ENCODE measurements at places on chromosomes 1 and 21.

- DNase-seq, result no peak
Measured at GRCh38 chr1:58721247-58721820, 21.5 kb upstream of the MYSM1 start.

GRCh38 chr1:198903621-198904020, 264.8 kb downstream of the PTPRC start:
- no peak for DNase-seq

DNA sequence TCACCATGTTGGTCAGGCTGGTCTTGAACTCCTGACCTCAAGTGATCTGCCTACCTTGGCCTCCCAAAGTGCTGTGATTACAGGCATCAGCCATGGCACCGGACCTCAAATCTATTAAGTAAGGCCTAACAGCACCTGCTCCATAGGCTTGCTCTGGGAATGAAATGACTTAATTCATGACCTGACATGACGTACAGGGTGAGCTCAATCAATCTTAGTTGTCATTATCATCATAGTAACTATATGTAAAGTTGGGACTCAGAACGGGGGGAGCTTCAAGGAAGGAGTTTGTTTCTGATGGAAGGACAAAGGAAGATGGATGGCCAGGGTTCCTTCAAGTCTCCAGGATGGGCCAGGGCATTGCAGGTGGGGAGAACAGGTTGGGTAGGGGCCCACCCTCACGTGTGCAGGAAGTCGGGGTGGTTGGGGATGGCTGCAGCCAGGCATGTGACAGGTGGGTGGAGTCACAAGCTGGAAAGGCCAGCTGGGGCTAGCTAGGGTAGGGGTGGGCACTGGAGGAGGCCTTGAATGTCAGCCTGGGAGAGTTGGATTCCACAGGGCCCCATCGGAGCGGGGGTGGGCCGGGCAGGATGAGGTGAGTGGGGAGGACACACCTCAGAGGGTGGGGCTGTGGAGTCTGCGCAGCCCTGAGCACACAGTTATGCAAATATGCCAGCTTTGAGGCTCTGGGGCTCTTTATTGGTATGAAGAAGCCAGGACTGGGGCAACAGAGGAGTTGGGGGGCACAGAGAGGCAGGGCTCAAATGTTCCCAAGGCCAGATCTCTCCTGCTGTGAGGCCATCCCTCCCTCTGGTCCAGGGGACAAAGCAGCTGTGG, 9.6 kb downstream of the TRIM62 start:
- DNase-seq, result no peak

GRCh38 chr21:32135401-32136363, 143.2 kb downstream of the MIS18A start:
- no peak for DNase-seq

DNA sequence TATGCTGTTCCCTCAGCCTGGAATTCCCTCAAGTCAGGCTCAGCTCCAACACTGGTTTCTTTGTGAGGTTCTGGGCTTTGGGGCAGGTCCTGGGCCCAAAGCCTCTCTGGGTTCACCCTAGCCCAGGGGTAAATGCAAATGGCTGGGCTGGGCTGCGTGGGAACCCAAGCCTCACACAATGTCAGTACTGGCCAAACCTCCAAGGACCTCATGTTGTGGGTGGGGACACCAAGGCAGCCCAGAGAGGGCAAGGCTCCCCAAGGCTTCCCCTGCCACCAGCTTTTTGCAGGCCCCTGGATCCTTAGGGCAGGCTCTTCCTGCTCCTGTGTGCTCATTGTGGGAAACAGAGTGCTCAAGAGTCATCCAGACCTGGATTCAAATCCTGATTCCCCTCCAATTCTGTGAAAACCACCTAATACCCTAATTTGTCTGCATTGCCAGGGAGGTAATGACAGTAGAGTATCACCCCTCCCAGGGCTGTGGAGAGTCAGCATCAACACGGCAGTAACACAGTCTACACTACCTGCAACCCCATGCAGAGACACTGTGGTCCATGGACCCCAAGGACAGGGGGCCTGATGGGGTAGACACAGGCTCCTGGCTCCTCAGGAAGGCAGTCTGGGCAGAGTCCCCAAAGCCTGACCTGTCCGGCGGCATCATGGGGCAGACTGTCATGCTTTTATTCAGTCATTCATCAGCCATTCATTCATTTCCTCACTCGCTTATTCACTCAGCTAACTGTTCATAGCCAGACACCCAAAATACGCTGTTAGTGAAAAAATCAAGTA, 85.7 kb downstream of the DMRTB1 start:
- DNase-seq, result no peak

- no peak for DNase-seq
Measured at GRCh38 chr1:184953600-184954219, 20.6 kb downstream of the NIBAN1 start.

- no peak for DNase-seq
Measured at GRCh38 chr1:98854137-98854536, 150.5 kb downstream of the PLPPR5 start.

DNA sequence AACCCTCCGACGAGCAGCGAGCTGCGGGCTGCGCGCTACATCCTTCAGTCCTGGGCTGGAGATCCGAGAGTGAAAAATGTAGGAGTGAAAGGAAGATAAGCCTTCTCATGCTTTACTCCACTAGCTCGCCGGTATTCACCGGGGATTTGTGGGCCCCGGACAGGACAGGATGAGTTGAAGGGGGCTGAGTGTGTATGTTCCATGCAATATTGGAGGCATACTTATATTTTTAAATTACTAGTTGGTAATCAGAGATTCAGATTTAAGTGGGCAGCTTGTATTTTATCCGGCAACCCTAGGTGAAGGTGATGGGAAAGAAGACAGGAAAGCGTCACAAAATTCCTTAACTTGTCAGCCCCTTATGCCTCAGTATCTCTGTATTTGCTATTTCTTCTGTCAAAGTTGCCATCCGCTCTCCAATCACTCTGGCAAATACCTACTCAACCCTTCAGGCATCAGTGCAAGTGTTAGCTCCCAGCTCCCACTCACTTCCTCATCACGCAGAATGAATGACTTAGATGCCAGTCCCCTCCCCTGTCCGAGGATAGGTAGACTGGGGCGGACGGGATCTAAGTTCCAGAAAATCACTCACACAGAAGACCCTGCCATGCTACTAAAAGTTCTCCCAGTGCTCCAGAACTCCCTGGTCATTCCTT, 503 bp upstream of the PIGM start:
- DNase-seq, result no peak

DNA sequence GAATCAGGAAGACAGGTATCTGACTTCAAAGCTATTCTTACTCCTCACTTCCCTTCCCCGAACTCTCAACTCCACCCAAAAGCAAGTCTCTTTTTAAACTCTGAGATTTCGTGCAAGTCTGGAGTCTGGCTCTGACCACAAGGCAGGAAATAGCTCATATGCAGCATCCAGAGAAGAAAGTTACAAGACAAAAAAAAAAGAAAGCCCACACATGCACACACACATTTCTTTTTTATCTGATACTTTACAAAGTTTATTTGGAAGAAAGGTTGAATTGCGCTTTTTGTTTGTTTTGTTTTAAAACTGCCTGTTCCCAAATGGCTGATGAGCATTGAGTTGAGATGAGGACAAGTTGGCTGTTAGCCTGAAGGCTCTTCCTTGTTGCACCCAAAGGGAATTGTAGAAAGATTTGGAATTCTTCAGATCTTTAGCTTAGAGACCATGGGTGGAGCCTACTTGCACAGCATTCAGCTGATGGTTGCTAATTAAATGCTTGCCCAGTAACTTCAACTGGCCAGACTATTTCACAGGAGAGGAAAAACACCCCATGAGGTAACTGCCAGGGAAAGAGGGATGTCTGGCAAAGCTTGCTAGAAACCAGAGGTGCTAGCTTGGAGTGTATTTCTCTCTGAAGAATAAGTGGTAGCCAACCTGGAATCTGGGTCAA, 490.3 kb downstream of the TTLL7 start:
- no peak for DNase-seq

DNA sequence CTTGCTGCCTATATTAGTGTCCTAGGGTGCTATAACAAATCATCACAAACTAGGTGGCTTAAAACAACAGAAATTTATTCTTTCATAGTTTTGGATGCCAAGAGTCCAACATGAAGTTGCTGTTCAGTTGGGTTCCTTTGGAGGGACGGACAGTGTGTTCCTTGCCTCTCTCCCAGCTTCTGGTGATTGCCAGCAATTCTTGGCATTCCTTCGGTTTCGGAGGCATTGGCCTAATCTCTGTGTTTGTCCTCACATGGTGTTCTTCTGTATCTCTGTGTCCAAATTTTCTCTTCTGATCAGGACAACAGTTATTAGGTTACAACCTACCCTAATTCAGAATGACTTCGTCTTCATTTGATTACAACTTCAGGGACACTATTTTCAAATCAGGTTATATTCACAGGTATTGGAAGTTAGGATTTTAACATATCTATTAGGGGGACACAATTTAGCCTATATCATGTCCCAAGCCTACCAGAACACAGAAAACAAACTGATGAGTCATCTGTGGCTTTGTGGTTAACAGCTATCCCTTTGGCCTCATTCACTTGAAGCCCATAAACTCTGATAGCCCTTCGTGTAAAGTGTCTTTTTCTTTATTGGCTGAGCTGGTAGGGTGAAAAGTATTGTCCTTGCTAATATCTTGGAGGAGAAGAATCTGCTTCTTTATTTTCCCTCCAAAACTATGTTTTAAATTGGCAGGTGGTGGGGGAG, 83.2 kb upstream of the PAPPA2 start:
- no peak for DNase-seq

GRCh38 chr1:151972542-151973248, 21.0 kb downstream of the S100A10 start:
- DNase-seq, result no peak

DNA sequence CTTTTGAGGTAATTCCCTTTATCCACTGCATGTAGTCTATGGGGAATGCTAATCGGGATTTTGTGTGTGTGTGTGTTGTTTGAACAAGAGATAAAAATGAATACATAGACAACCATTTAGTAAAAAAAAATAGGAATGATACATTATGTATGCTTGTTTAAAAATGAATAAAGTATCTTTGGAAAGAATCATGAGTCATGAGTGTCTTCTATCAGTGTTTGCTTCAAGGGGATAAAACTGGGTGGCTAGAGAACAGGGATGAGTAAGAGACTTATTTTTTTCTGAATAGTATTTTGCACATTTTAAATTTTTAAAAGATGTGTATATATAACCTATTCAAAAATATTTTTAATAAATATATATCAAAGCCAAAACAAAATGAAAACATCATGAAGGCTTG, 839.4 kb upstream of the ADGRL4 start:
- no peak for DNase-seq

DNA sequence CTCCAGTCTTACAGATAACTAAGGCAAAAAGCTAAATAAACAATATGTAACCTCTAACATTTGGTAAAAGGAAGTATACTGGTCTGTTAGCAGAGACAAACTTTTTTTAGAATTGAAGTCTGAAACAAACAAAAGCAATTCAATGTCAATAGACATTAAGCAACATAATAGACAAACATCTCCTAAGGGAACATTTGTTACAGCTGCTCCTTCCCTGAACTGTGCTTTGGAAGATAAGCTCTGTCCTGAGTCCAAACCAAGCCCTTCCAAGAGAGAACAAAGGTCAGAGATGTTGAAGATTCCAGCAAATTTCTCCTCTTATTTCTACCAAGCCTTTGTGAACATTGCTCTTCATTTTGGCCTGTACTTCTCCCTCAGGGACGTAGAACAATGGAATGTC, 25.3 kb downstream of the FMO2 start:
- DNase-seq, result no peak

DNA sequence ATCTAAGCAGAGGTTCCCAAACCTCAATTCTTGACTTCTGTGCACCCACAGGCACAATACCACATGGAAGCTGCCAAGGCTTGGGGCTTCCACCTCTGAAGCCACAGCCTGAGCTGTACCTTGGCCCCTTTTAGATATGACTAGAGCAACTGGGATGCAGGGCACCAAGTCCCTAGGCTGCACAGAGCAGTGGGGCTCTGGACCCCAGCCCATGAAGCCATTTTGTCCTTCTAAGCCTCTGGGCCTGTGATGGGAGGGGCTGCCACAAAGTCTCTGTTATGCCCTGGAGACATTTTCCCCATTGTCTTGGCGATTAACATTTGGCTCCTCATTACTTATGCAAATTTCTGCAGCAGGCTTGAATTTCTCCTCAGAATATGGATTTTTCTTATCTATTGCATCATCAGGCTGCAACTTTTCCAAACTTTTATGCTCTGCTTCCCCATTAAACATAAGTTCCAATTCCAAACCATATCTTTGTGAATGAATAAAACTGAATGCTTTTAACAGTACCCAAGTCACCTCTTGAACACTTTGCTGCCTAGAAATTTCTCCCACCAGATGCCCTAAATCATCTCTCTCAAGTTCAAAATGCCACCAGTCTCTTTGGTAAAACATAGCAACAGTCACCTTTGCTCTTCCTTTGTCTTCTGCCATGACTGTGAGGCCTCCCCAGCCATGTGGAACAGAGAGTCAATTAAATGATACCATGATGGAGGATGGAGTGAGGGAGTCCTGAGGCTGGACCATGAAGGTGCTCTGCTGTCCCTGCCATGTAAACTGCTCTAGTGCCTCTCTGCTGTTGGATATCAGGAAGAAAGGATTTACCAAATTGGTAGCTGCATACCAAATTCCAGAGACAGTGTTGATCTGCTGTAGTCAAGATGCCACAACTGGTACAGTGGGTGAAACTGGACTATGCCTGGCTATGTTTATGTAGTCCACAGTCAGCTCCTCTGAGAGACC, 37.6 kb downstream of the RUNX3 start:
- no peak for DNase-seq

GRCh38 chr21:31682620-31683019, 23.1 kb downstream of the SOD1 start:
- no peak for DNase-seq

- no peak for DNase-seq
Measured at GRCh38 chr1:22830041-22830566, 119.5 kb downstream of the EPHB2 start.

DNA sequence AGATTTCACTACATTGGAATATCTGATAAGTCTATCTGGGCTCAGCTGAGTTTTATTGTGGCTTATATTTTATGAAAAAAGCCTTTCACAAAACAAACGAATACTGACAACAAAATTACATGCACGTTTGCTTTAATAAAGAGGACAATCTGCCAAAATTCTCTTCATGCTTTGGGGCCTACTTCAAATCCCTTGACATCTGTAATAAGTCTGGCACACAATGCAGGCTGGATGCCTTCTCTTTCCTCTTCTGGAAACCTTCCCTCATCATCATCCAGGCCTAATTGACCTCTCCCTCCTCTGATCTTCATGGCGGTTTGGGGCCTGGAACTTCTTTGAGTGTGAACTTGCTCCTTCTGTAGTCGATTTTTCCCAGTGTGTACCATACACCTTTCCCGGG, 70.3 kb downstream of the MAP10 start:
- DNase-seq, result no peak

GRCh38 chr1:97412166-97412565, 508.7 kb downstream of the DPYD start:
- DNase-seq, result no peak

DNA sequence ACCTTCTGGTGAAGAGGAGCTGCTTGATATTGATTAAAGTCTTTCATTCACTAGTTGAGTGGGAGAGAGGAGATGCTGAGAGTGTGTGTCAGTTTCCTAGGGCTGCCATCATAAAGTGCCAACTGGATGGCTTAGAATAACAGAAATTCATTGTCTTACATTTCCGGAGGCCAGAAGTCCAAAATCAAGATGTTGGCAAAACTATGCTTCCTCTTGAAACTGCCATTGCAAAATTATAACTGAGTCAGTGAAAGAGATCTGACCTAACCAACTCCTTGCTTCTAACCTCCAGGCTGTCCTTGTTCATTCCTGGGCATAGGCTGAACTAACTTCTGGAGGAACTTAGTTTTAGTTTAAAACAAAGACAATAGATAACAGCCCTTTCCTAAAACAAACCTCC, 47.1 kb downstream of the PTGS2 start:
- DNase-seq, result no peak

GRCh38 chr21:30337276-30337744, at the start of gene KRTAP27-1:
TSS of gene KRTAP27-1 (minus strand) at chr21:30337694. CDS start at chr21:30337668, 26 bp downstream.
- DNase-seq, result no peak

Data from DMS153 (cell line).